Breast epithelium (tissue), 4 donors: ENCODE measurements at places on chromosomes 2 and 18.

GRCh38 chr18:5173646-5174045 lies 23.4 kb downstream of the AKAIN1 start:
- H3K4me3 ChIP-seq = no peak overlapping the region
- DNase-seq = no peak
- H3K27ac ChIP-seq = no peak overlapping the region
- H3K36me3 ChIP-seq = no peaks in the 10 kb centered on the region

GRCh38 chr2:197296835-197297234 lies 13.7 kb downstream of the ANKRD44 start:
- no peak for DNase-seq
- H3K4me3 ChIP-seq = no peak overlapping the region
- no peak overlapping the region for H3K27ac ChIP-seq
- no peaks in the 10 kb centered on the region for H3K36me3 ChIP-seq

DNA sequence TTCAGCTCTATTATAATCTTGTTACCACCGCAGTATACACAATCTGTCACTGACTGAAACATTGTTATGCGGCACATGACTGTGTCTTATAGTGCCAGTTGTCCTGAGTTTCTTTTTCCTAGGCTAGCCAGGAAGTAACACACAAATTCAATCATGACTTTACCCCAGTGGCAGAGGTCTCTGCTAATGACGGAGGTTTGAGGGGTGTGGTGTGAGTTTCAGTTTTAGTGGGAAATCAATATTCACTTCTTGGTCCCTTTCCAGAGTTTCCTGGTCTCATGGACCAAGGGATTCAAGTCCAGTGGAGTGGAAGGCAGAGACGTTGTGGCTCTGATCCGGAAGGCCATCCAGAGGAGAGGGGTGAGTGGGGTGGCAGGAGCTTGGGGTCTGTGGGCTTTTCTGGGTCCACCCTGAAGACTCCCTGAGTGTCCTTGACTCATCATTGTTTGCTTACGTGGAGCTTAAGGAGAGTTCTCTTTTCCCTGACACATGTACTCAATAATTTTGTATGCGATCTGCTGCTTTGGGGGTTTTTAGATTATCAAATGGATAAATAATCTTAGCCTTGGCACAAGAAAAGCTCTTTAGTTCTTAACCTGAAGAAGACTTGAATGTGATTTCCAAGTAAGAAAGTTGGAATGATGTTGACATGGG lies 39.2 kb downstream of the HK2 start:
- DNase-seq = no peak
- no peak overlapping the region for H3K4me3 ChIP-seq
- H3K27ac ChIP-seq = no peak overlapping the region
- no peaks in the 10 kb centered on the region for H3K36me3 ChIP-seq
- H3K4me1 ChIP-seq = no peaks in the 10 kb centered on the region

- H3K4me1 ChIP-seq = peaks cover 7% of the 10 kb centered on the region
- no peak overlapping the region for H3K27ac ChIP-seq
- no peak overlapping the region for H3K4me3 ChIP-seq
- H3K27me3 ChIP-seq = no peaks in the 10 kb centered on the region
Observed at GRCh38 chr2:9941996-9942390, 9.5 kb upstream of the GRHL1 start.

GRCh38 chr2:132790207-132790785 lies 120.3 kb upstream of the LYPD1 start:
- H3K4me1 ChIP-seq = no peaks in the 10 kb centered on the region
- no peaks in the 10 kb centered on the region for H3K27me3 ChIP-seq
- H3K27ac ChIP-seq = no peak overlapping the region
- H3K36me3 ChIP-seq = no peaks in the 10 kb centered on the region
- H3K4me3 ChIP-seq = no peak overlapping the region
- no peak for DNase-seq

DNA sequence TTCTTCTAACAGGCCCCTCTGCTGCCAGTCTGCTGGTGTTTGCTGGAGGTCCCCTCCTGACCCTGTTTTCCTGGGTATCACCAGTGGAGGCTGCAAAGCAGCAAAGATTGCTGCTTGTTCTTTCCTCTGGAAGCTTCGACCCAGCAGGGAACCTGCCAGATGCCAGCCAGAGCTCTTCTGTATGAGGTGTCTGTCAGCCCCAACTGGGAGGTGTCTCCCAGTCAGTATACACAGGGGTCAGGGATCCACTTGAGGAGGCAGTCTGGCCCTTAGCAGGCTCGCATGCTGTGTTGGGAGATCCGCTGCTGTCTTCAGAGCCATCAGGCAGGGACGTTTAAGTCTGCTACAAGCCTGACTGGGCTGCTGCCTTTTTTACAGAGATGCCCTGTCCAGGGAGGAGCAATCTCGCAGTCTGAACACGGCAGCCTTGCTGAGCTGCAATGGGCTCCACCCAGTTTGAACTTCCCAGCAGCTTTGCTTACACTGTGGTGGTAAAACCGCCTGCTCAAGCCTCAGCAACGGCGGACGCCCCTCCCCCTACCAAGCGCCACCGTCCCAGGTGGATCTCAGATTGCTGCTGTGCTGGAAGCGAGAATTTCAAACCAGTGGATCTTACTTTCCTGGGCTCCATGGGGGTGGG lies 29.9 kb downstream of the CHCHD5 start:
- H3K4me3 ChIP-seq = no peak overlapping the region
- no peaks in the 10 kb centered on the region for H3K4me1 ChIP-seq
- H3K27ac ChIP-seq = no peak overlapping the region

- H3K36me3 ChIP-seq = no peaks in the 10 kb centered on the region
- no peaks in the 10 kb centered on the region for H3K27me3 ChIP-seq
- H3K4me1 ChIP-seq = no peaks in the 10 kb centered on the region
- H3K27ac ChIP-seq = no peak overlapping the region
Observed at GRCh38 chr2:238064376-238064775, 3.6 kb downstream of the SCLY start.

DNA sequence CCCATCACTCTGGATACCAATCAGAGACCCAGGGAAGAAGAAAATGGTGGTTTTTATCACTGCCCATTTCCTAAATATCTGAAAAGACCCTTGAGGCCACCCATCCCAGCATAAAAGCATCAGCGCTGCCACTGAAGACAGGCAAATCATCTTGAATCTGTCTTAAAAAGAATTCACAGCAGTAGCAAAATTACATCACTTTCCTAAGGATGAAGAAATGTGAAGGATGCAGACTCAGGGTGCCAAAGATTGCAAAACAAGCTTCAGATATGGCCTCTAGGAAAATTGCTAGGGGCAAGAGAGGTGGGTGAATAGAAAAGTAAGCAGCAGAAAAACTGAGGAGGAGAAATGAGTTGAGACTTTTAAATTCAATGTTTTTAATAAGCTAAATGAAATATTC lies 70.0 kb downstream of the SLC25A12 start:
- no peak for DNase-seq
- H3K27ac ChIP-seq = no peak overlapping the region
- H3K4me3 ChIP-seq = no peak overlapping the region

- no peak overlapping the region for H3K27ac ChIP-seq
- H3K4me3 ChIP-seq = no peak overlapping the region
- no peaks in the 10 kb centered on the region for H3K27me3 ChIP-seq
- H3K4me1 ChIP-seq = no peaks in the 10 kb centered on the region
- DNase-seq = no peak
Observed at GRCh38 chr2:232142049-232142448, 180.5 kb downstream of the DIS3L2 start.

DNA sequence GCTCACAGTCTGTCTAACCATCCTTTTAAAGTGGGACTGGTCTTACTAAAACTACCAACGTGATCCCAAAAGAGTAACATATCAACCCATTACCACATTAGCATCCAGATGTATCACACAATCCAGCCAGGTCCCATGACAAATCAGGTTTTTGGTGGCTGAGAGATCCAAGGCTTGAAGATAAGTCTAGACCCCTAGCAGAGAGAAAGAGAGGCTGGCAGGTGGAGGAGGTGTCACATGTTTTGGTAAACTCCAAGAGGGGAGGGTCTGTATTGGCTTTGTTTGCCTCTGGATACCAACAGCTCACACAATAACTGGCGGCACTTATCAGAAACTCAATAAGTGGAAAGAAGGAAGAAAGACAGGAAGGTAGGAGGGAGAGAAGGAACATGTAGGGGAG lies 357.6 kb downstream of the SS18 start:
- H3K4me1 ChIP-seq = no peaks in the 10 kb centered on the region
- H3K36me3 ChIP-seq = no peaks in the 10 kb centered on the region
- H3K4me3 ChIP-seq = no peak overlapping the region
- no peak overlapping the region for H3K27ac ChIP-seq

DNA sequence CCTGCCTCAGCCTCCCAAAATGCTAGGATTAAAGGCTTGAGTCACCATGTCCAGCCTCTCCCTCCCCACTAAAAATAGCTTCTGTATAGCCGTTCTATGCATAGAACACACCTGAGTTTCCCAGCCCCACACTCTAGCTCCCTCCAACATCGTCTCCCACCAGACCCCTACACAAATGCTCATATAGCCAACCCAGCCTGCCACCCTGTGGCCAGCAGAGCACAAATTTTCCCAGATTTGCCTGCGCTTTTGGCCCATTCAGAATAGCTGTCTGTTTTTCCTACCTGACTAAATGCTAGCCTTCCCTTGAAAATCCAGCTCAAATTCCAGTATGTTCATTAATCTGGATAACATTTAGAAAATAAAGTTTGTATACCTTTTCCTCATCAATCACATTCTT lies 22.8 kb downstream of the TRABD2A start:
- no peak for DNase-seq
- H3K27me3 ChIP-seq = no peaks in the 10 kb centered on the region
- no peaks in the 10 kb centered on the region for H3K36me3 ChIP-seq
- H3K27ac ChIP-seq = no peak overlapping the region
- H3K4me3 ChIP-seq = no peak overlapping the region
- H3K4me1 ChIP-seq = no peaks in the 10 kb centered on the region

DNA sequence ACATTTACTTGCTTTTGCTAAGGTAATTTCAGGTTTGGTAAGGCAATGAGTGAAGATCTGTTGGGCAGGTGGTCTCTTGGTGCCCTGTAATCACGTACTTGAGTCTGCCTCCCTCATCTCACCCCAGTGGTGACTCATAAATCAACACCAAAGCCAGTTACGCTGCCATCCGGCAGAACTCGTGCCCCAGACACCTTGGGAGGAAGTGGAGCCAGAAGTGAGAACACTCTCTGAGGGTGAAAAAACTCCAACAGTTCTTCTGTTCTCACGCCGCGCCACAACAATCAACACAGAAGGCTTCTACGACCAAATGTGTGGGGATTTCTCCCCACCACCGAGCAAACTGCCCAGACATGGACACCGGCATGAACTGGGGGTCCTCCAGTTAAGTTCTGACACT lies 206.2 kb downstream of the ARL4C start:
- no peak for DNase-seq
- H3K4me1 ChIP-seq = no peaks in the 10 kb centered on the region
- no peaks in the 10 kb centered on the region for H3K36me3 ChIP-seq
- H3K4me3 ChIP-seq = no peak overlapping the region

DNA sequence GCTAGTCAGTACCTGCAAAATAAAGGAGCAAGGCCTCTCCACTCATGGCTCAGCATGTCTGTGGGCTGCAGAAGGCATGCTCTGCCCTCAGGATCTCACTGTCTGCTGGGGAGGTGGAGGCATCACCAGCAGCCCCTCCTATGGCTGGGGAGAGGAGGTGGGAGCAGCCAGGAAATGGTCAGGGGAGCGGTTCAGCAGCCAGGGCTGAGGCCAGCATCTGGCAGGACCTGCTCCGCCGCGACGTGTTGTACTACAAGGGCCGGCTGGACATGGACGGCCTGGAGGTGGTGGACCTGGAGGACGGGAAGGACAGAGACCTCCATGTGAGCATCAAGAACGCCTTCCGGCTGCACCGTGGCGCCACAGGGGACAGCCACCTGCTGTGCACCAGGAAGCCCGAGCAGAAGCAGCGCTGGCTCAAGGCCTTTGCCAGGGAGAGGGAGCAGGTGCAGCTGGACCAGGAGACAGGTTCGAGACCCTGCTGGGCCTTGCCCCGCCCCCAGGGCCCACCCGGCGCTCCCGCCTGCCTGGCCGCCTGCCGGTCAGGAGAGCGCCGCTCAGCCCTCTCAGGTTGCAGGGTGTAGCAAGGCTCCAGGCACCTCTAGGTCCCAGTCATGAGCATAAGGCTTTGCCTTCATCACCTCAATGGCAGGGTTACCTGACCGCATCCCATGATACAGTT lies 49.0 kb downstream of the FAM168B start:
- H3K4me1 ChIP-seq = no peaks in the 10 kb centered on the region
- H3K36me3 ChIP-seq = no peaks in the 10 kb centered on the region
- H3K27ac ChIP-seq = no peak overlapping the region
- no peak overlapping the region for H3K4me3 ChIP-seq
- DNase-seq = no peak

DNA sequence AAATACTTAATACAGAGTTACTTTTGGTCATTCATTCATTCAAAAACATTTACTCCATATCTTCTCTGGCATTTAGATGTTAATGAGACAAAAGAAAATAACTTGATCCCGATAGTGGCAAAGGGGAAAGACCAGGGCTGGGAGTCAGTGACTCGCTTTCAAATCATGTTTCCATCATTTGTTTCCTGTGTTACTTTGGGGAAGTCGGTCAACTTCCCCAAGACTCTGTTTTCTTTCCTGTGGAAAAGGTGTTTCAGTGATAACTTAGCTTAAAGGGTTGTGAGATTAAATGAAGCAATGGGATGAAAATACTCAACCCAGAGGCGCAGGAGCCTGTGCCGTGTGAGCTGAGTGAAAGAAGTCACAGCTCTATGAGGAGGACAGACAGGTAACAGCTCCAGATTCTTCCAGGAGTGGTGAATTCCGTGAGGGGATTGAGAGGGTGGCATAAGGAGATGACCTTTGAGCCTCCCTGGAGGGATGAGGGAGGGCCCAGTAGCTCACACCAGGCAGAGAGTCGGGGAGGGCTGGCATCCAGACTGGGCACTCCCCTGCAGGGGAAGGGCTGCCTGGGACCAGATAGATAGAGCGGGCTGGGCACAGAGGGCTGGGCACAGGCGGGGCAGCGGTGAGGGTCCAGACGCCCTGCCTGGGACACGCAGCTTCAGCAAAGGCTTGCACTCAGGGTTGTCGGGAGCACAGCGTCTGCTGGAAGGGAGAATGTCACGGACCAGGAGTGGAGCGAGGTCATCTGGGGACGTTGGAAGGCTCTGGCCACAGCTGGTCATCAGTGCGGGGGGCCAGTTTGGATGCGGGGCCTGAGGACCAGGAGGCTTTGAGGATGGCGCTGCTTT lies 70.1 kb downstream of the TSHZ1 start:
- H3K27ac ChIP-seq = peak overlapping the region; percentile 71
- no peaks in the 10 kb centered on the region for H3K4me1 ChIP-seq
- H3K4me3 ChIP-seq = no peak overlapping the region
- no peaks in the 10 kb centered on the region for H3K27me3 ChIP-seq
- no peaks in the 10 kb centered on the region for H3K36me3 ChIP-seq

- no peak overlapping the region for H3K4me3 ChIP-seq
- H3K27ac ChIP-seq = no peak overlapping the region
- no peaks in the 10 kb centered on the region for H3K27me3 ChIP-seq
- no peaks in the 10 kb centered on the region for H3K4me1 ChIP-seq
Observed at GRCh38 chr2:42327125-42327524, 33.9 kb downstream of the COX7A2L start.

- peaks cover 16% of the 10 kb centered on the region for H3K4me1 ChIP-seq
- H3K4me3 ChIP-seq = peak overlapping the region; percentile 71
- no peaks in the 10 kb centered on the region for H3K36me3 ChIP-seq
- peak overlapping the region; percentile 99 for H3K27ac ChIP-seq
- peak; percentile 78 for DNase-seq
- H3K27me3 ChIP-seq = no peaks in the 10 kb centered on the region
Observed at GRCh38 chr2:74457549-74458131, 598 bp upstream of the WBP1 start.

GRCh38 chr18:22914633-22915032 lies 18.5 kb upstream of the RBBP8 start:
- DNase-seq = no peak
- H3K36me3 ChIP-seq = no peaks in the 10 kb centered on the region
- no peak overlapping the region for H3K4me3 ChIP-seq
- H3K27ac ChIP-seq = no peak overlapping the region

- H3K4me1 ChIP-seq = no peaks in the 10 kb centered on the region
- H3K27me3 ChIP-seq = no peaks in the 10 kb centered on the region
- H3K4me3 ChIP-seq = no peak overlapping the region
- H3K27ac ChIP-seq = no peak overlapping the region
- DNase-seq = no peak
Observed at GRCh38 chr2:88126772-88127637, 857 bp downstream of the FABP1 start.
